Thyroid gland (tissue), 4 donors: ENCODE measurements at places on chromosomes 12 and 14. TPM values are rescaled to one million over a fixed set of nuclear protein-coding genes. Genes with fewer than 3 reads are reported as not detected.

Gene CMA1
- not detected for total RNA-seq

- H3K4me3 ChIP-seq: no peak overlapping the region
- H3K27me3 ChIP-seq: no peaks in the 10 kb centered on the region
- H3K4me1 ChIP-seq: no peaks in the 10 kb centered on the region
Measured at GRCh38 chr14:101788016-101788635, 26.6 kb downstream of the PPP2R5C start.

Gene TAS2R31
- 11.4 TPM for total RNA-seq

DNA sequence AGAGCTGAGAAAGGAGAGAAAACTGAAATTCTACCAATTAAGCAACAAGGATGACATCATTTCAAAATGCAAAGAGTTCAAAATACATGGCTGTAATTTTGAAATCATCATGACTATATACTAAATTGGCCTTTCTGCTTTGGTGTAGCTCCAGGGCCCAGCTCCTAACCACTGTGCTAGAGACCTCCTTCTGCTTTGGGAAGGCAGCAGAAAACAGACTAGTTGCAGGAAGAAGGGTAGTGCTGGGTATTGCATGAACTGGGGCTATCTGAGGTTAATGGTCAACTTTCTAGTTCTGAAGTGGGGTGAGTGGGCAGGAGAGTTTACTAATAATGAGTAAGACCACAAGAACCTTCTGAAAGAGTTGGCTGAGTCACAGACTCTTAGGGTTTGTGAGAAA is 66.2 kb downstream of the PTGER2 start:
- no peak overlapping the region for H3K4me3 ChIP-seq
- H3K27me3 ChIP-seq: no peaks in the 10 kb centered on the region
- no peak for DNase-seq
- H3K27ac ChIP-seq: no peak overlapping the region
- no peaks in the 10 kb centered on the region for H3K36me3 ChIP-seq
- H3K4me1 ChIP-seq: no peaks in the 10 kb centered on the region

DNA sequence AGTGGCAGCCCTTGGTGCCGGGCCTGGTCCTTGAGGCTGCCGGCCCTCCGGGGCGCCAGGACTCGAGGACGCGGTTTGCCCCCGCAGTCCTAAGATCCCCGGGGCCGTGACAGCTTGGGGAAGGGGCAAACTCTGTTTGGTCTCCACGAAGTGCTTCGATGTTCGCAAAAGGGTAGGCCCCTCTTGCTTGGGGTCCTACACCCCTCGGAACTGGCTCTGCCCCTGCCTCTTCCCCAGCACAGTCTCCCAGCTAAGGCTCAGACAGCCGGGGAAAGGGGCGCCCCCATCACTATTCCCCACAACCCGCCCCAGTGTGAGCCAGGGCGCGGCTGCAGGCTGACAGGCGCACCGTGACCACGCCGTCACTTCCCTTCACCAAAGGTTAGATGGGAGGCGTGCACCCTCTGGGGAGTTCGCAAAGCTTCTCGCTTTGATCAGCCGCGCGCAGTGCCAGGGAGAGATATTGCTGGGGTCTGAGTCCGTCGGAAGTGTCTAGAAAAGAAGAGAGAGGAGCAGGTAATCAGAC is 7.2 kb upstream of the OTX2 start:
- H3K4me3 ChIP-seq: no peak overlapping the region
- no peak for DNase-seq
- H3K27me3 ChIP-seq: peaks cover 16% of the 10 kb centered on the region
- H3K4me1 ChIP-seq: no peaks in the 10 kb centered on the region
- no peaks in the 10 kb centered on the region for H3K36me3 ChIP-seq

DNA sequence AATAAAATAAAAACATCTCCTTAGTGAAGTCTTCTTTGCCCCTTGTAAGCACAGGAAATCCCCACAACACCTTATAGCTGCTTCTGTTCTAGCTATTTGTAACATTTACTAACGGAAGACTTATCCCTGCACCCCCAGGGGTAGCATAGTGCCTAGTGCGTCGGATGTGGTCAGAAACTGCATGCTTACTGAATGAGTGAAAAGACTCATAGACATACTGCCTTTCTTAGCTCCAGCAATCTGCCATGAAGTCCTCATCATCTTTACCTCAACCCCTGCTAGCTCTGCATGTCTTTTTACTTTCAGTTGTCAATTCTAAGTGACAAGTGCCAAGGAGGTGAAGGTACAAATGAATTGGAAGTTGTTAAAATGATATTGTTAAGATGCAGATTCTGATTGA is 12.9 kb downstream of the RIOX1 start:
- no peaks in the 10 kb centered on the region for H3K36me3 ChIP-seq
- H3K4me3 ChIP-seq: no peak overlapping the region
- no peaks in the 10 kb centered on the region for H3K27me3 ChIP-seq
- H3K27ac ChIP-seq: no peak overlapping the region

Gene TPI1
- 557 TPM for total RNA-seq

Gene HOXC12
- not detected for total RNA-seq

GRCh38 chr14:90678846-90679362 is 137.3 kb downstream of the TTC7B start:
- DNase-seq: no peak
- H3K36me3 ChIP-seq: no peaks in the 10 kb centered on the region
- H3K27me3 ChIP-seq: no peaks in the 10 kb centered on the region
- H3K27ac ChIP-seq: no peak overlapping the region

Gene COL2A1
- total RNA-seq: not detected

Gene ENDOU
- total RNA-seq: 1.1 TPM

GRCh38 chr12:80925237-80925636 is 12.5 kb downstream of the LIN7A start:
- no peak overlapping the region for H3K27ac ChIP-seq
- no peaks in the 10 kb centered on the region for H3K4me1 ChIP-seq
- H3K27me3 ChIP-seq: no peaks in the 10 kb centered on the region
- no peak for DNase-seq

Gene DNAI7
- total RNA-seq: 5.1 TPM

DNA sequence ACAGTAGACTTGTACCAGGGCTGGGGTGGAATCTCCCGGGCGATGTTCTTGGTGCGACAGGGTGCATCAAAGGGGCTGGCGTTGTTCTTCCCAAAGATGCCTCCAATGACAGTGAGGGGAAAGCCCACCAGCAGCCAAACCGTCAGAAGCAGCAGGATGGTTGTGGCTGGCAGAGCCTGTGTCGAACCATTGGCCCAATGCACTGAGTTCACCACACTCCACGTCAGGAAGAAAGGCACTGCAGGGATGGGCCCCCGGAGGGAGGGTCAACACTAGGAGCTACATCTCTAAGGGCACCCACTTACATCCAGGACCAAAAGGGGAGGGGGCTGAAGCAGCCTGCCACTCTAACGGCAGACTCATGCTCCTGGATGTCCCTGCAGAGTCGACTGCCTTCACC is 1.8 kb upstream of the IPO4 start:
- no peak for DNase-seq
- no peak overlapping the region for H3K4me3 ChIP-seq

DNA sequence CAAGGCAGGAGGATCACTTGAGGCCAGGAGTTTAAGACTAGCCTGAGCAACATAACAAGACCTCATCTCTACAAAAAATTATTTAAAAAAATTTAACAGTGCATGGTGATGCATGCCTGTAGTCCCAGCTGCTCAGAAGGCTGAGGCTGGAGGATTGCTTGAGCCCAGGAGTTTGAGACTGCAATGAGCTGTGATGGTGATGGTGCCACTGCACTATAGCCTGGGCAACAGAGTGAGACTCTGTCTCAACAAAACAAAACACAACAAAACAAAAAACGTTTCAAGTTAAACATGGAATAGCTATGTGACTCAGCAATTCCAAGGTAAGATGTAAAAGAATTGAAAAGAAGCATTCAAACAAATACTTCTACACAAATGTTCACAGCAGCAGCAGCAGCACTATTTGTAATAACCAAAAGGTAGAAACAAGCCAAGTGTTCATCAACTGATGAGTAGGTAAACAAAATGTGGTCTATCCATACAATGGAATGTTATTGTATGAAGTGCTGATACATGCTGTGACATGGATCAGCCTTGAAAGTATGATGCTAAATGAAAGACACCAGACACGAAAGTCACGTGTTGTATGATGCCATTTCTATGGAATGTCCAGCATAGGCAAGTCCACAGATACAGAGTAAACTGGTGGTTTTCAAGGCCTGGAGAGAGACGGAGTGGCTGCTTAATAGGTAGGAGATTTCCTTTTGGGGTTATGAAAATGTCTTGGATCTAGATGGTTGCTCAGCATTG is 31.4 kb downstream of the CFAP251 start:
- no peaks in the 10 kb centered on the region for H3K27me3 ChIP-seq
- H3K36me3 ChIP-seq: no peaks in the 10 kb centered on the region
- no peak overlapping the region for H3K4me3 ChIP-seq
- H3K4me1 ChIP-seq: peaks cover 9% of the 10 kb centered on the region

DNA sequence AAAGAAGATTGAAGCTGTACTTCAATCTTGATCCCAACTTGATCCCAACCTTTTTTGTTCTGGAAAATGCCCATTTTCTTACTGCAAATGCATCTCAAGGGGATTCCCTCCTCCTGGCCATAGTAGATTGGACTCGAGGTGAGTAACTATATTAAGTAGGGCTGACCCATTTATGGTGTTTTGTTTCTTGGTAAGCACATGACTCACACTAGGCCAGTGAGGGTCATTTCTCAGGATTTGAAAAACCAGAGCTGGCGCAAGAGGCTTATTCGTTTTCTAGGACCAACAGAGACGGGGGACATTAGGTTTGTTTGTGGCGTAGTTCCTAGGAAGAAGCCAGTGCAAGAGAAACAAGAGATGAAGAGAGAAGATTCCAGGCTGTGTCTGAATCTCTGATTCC is 51.4 kb downstream of the MRPL42 start:
- H3K27ac ChIP-seq: no peak overlapping the region
- no peaks in the 10 kb centered on the region for H3K4me1 ChIP-seq
- no peaks in the 10 kb centered on the region for H3K27me3 ChIP-seq

Gene OTX2
- total RNA-seq: not detected

GRCh38 chr14:91255026-91255695 is 10.7 kb upstream of the GPR68 start:
- DNase-seq: no peak
- peaks cover 5% of the 10 kb centered on the region for H3K4me1 ChIP-seq
- no peak overlapping the region for H3K27ac ChIP-seq
- H3K27me3 ChIP-seq: no peaks in the 10 kb centered on the region

GRCh38 chr14:23481362-23481970 is 12.0 kb downstream of the NGDN start:
- H3K27ac ChIP-seq: no peak overlapping the region
- H3K27me3 ChIP-seq: no peaks in the 10 kb centered on the region
- H3K4me1 ChIP-seq: no peaks in the 10 kb centered on the region
- H3K4me3 ChIP-seq: no peak overlapping the region
- peaks cover 15% of the 10 kb centered on the region for H3K36me3 ChIP-seq

Gene SERPINA4
- not detected for total RNA-seq

Gene KLRD1
- 1.1 TPM for total RNA-seq

DNA sequence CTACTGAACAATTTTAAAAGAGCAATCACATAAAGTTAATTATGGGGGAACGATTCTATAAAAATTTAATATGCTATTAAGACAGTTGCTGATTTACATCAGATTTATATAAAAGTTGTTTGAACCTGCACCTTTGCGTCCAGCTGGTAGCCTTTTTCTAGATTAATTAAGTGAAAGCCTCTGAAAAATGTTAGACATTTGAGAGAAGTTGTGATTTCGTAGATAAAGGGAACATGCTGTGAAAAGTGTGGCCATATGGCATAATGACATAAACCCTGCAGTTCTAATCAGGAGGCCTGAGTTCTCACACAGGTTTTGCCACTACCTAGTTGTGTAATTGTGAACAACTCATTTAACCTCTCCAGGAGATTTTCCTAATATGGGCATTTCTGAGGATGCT is 187.2 kb downstream of the TMTC2 start:
- H3K27ac ChIP-seq: no peak overlapping the region
- H3K4me3 ChIP-seq: no peak overlapping the region
- DNase-seq: no peak
- H3K36me3 ChIP-seq: no peaks in the 10 kb centered on the region
- H3K4me1 ChIP-seq: peaks cover 7% of the 10 kb centered on the region

GRCh38 chr12:33589576-33590114 is 150.0 kb upstream of the SYT10 start:
- no peak overlapping the region for H3K4me3 ChIP-seq
- H3K36me3 ChIP-seq: no peaks in the 10 kb centered on the region
- H3K4me1 ChIP-seq: no peaks in the 10 kb centered on the region
- no peak for DNase-seq

- H3K27me3 ChIP-seq: no peaks in the 10 kb centered on the region
- no peak for DNase-seq
- peak overlapping the region; percentile 96 for H3K27ac ChIP-seq
- no peaks in the 10 kb centered on the region for H3K36me3 ChIP-seq
- H3K4me1 ChIP-seq: peaks cover 98% of the 10 kb centered on the region
- H3K4me3 ChIP-seq: no peak overlapping the region
Measured at GRCh38 chr12:113240395-113240794, 19.1 kb downstream of the TPCN1 start.

GRCh38 chr12:47824635-47825034 is 4.9 kb upstream of the HDAC7 start:
- no peak overlapping the region for H3K4me3 ChIP-seq
- H3K27me3 ChIP-seq: no peaks in the 10 kb centered on the region
- no peak for DNase-seq
- H3K27ac ChIP-seq: peak overlapping the region; percentile 94
- no peaks in the 10 kb centered on the region for H3K36me3 ChIP-seq
- peaks cover 74% of the 10 kb centered on the region for H3K4me1 ChIP-seq

- no peaks in the 10 kb centered on the region for H3K27me3 ChIP-seq
- no peaks in the 10 kb centered on the region for H3K36me3 ChIP-seq
- H3K27ac ChIP-seq: no peak overlapping the region
Measured at GRCh38 chr12:92022093-92022492, 123.6 kb downstream of the BTG1 start.

DNA sequence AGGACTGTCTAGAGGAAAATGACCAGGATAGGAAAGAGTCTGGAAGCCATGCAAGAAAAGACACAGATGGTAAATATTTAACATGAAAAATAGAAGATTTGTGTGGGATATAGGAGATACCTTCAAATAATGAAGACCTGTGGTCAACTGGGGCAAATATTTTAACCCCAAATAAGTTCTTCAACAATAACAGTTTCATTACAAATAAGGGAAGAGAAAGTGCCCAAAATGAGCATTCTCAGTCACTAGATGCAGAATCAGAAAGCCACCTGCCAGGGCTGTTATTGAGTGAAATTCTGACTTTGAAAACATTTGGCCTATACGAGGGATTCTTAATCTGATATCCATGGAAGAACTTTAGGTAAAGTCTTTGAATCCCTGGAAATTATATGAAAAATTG is 231.2 kb upstream of the PLEKHG7 start:
- H3K36me3 ChIP-seq: no peaks in the 10 kb centered on the region
- no peaks in the 10 kb centered on the region for H3K4me1 ChIP-seq
- no peak overlapping the region for H3K27ac ChIP-seq

GRCh38 chr12:123696646-123697045 is 15.5 kb upstream of the ATP6V0A2 start:
- no peaks in the 10 kb centered on the region for H3K27me3 ChIP-seq
- H3K36me3 ChIP-seq: peaks cover 22% of the 10 kb centered on the region
- no peak overlapping the region for H3K4me3 ChIP-seq
- DNase-seq: no peak

Gene REC8
- total RNA-seq: 4.1 TPM

DNA sequence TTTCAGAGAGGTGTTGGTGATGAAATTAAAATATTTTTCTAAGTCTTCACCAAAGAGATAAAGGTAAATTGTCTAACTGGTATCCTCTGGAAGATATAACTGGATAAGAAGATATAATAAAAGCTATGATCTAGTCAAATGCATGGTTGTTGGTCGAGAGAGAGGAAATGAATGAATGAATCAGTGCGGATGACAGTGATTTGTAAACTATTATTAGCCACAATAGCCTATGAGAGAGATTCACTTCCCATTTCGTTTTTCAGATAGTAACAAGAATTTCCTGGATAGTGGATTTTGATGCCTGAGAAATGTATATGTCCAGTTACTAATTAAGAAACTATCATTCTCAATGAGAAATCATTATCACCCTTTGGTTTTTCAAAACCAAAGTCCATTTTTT is 63.1 kb downstream of the HEATR5A start:
- no peak for DNase-seq
- H3K36me3 ChIP-seq: peaks cover 8% of the 10 kb centered on the region
- H3K27me3 ChIP-seq: no peaks in the 10 kb centered on the region
- H3K4me1 ChIP-seq: no peaks in the 10 kb centered on the region
- no peak overlapping the region for H3K27ac ChIP-seq
